Natural killer cell treated with Interleukin-12 subunit alpha and Interleukin-12 subunit beta and Interleukin-15 and Interleukin-18, amount 100 ng/mL, for 72 hours (primary cell): ENCODE measurements at places on chromosomes 13 and 19. TPM values are rescaled to one million over a fixed set of nuclear protein-coding genes. Genes with fewer than 3 reads are reported as not detected.

The KRI1 gene
- 50.9 TPM for total RNA-seq

The SHISA2 gene
- 0.67 TPM for total RNA-seq

GRCh38 chr19:16626796-16627192 is 1.2 kb downstream of the MED26 start:
- H3K4me3 ChIP-seq, result peak overlapping the region; percentile 92
- no peaks in the 10 kb centered on the region for H3K27me3 ChIP-seq
- peaks cover 38% of the 10 kb centered on the region for H3K4me1 ChIP-seq
- peak overlapping the region; percentile 85 for H3K27ac ChIP-seq
- no peak for DNase-seq

GRCh38 chr13:103487841-103488240 is 421.6 kb upstream of the SLC10A2 start:
- no peak for DNase-seq
- H3K27ac ChIP-seq, result no peak overlapping the region
- H3K4me1 ChIP-seq, result no peaks in the 10 kb centered on the region

The CASP14 gene
- not detected for total RNA-seq

The WDR87 gene
- not detected for total RNA-seq

DNA sequence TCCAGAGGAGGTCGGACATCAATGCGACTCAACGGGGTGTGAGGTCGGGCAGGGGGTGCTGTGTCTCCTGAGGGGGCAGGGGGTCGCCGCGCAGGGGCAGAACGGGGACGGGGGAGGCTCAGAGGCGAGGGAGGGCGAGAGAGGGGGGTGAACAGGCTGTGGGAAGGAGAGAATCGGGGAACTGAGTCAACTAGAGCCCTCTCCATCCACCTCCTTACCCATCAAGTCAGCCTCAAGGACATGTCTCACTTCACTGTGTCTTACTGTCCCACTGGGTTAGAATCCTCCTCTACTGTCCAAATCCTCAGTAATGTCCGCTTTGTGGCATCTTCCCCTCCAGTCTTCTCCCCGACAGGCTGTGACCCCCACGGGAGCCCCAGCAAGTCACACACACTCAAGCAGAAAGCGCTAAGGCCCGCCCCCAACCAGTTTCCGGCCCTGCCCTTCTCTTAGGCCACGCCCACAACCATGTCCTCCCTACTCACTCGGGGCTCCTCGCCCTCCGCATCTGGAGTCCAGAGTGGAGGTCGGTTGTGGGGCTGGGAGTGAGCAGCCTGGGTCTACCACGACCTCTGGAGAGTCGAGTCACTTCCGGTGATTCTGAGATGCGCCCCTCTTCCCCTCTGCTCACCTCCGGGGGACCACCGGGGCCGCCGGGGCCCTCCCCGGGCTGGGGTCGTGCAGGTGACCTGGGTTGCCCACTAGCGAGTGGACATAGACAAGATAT is 9.3 kb downstream of the PLEKHA4 start:
- peak; percentile 85 for DNase-seq
- peak overlapping the region; percentile 92 for H3K27ac ChIP-seq
- peaks cover 8% of the 10 kb centered on the region for H3K4me1 ChIP-seq

DNA sequence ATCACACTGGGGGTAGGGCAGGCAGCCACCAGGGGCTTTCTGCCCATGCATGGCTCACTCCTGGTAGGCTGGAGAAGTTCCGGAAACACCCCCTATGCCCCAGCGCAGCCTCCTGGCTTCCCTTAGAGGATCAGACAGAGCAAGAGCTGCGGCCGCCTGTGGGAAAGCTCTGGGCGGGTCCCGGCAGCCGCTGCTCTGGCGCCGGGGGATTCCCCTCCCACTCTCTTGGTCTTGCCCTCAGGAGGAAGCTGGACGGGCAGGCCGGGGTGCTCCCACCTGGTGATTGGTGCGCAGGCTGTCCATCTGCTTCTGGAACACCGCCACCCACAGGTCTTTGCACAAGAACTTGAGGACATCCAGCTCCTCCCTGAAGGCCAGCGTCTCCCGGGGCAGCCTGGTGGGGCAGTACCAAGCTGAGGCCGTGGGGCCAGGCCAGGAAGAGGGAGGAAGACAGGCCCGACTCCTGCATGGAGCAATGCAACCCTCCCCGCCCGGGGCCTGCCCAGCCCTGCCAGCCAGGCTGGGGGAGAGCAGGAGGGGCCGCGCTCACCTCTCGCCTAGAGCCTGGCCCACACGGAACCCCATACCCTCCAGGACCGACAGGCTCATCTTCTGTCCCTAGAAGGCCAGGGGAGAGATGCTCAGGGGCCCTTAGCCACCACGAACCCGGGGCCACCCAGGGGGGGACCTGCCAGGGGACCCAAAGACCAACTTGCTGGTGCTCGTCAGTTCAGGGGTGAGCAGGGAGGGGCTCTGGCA is 4.0 kb upstream of the NKPD1 start:
- DNase-seq, result peak; percentile 85
- H3K27ac ChIP-seq, result no peak overlapping the region
- H3K36me3 ChIP-seq, result no peaks in the 10 kb centered on the region
- H3K4me3 ChIP-seq, result no peak overlapping the region

DNA sequence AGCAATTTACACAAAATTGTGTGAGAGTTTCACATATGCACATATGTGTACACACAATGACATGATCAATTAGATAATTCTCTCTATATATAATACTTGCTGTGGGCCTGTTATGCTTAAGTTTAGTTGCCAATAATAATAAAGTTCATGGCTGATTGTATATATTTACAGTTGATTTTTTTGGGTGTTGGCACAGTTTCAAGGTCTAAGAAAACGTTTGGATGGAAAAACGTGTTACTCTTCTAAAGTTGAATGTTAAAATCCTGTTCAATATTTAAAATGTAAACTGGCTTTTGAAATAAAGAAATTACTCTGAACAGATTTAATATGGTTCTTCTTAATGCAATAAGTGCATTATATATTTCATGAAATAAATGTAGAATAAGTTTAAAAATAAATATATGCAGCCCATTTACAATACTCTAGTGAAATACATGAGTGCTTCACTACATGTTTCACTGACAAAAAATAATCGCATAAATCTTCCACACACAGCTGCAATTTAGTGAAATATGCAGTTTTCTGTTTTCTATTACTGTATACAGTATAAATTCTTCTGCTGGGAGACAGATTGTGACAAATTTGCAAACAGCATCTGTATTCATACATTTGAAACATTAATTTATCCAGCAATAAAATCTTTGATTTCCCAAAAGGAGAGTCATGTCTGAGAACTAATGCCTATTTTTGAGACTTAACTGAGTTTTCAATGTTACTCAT is 586.9 kb upstream of the KLHL1 start:
- H3K36me3 ChIP-seq, result peaks cover 10% of the 10 kb centered on the region
- H3K4me1 ChIP-seq, result no peaks in the 10 kb centered on the region
- no peak for DNase-seq

GRCh38 chr19:29583196-29583999 is 22.7 kb upstream of the POP4 start:
- peaks cover 8% of the 10 kb centered on the region for H3K4me1 ChIP-seq
- H3K36me3 ChIP-seq, result peaks cover 4% of the 10 kb centered on the region
- peak overlapping the region; percentile 24 for H3K27ac ChIP-seq
- peaks cover 25% of the 10 kb centered on the region for H3K27me3 ChIP-seq

The LRRC25 gene
- not detected for total RNA-seq

DNA sequence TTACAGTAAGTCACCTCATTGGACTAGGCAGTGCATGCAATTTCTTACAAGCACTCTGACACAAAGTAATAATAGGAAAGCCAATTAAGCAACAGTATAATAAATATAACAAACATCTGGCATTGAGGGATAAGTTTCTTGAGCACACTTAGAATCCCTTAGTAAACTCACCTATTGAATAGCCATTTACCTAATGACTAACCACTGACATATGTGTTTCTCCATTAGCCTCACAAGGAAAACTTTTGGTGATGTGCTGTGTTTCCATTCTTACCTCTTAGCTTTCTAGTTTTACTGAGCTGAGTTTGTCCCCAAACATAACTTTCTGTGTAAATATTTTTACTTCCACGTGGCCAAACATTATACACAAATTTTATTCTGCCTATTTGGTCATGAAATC is 47.4 kb upstream of the PCDH9 start:
- no peak overlapping the region for H3K27ac ChIP-seq
- H3K4me3 ChIP-seq, result no peak overlapping the region
- no peaks in the 10 kb centered on the region for H3K4me1 ChIP-seq
- no peaks in the 10 kb centered on the region for H3K36me3 ChIP-seq

The SOX1 gene
- total RNA-seq, result not detected

- peaks cover 23% of the 10 kb centered on the region for H3K36me3 ChIP-seq
- peaks cover 55% of the 10 kb centered on the region for H3K4me1 ChIP-seq
- peak overlapping the region; percentile 87 for H3K27ac ChIP-seq
- DNase-seq, result no peak
Measured at GRCh38 chr19:55676889-55677505, 2.0 kb downstream of the EPN1 start.

The TNFSF9 gene
- total RNA-seq, result 3.4 TPM

The ADGRE3 gene
- not detected for total RNA-seq

DNA sequence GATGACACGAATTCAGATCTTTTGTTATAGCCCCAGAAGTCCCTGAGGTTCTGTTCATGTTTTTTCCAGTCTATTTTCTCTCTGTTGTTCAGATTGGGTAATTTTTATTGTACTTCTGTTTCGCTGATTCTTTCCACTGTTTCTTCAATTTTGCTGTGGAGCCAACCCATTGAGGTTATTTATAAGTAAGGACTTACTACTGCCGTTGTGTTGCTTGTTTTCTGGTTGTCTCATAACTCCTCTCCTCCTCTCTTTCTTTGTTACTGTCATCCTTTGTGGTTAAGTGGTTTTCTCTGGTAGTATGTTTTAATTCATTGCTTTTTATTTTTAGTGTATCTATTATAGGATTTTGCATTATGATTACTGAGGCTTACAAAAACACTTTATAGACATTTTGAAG is 48.7 kb upstream of the GAS6 start:
- DNase-seq, result no peak
- no peak overlapping the region for H3K27ac ChIP-seq
- no peak overlapping the region for H3K4me3 ChIP-seq
